ENCODE measurements at places on chromosomes 7 and 10.

DNA sequence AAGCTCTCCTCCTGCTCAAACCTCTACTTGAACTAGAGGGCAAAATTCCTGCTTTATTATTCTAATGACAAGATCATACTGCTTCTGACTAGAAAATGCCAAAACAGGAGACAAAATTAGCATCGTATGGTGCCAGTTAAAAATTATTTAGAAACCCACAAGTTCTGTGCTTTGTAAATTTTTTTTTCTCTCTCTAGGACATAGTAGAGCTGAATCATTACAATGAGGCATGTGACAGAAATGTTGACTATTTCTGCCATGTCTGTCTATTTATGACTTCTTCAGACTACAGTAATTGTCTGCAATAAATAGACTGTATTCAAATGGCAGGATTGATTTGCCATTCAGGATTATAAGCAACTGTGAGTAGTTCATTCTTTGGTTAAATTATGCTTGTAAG, 335.8 kb downstream of the PRPF18 start:
- DNase-seq: no peak
- H3K27ac ChIP-seq: no peak overlapping the region
- H3K36me3 ChIP-seq: no peaks in the 10 kb centered on the region
- H3K4me3 ChIP-seq: no peak overlapping the region
- peaks cover 5% of the 10 kb centered on the region for H3K27me3 ChIP-seq

GRCh38 chr7:106018566-106019469, 55.8 kb downstream of the CDHR3 start:
- H3K36me3 ChIP-seq: no peaks in the 10 kb centered on the region
- peaks cover 43% of the 10 kb centered on the region for H3K4me1 ChIP-seq
- no peak overlapping the region for H3K27ac ChIP-seq
- no peak overlapping the region for H3K4me3 ChIP-seq
- peaks cover 8% of the 10 kb centered on the region for H3K27me3 ChIP-seq

- no peak for DNase-seq
- H3K36me3 ChIP-seq: no peaks in the 10 kb centered on the region
- H3K4me3 ChIP-seq: no peak overlapping the region
- H3K27me3 ChIP-seq: no peaks in the 10 kb centered on the region
Observed at GRCh38 chr7:74514131-74514591, 60.5 kb downstream of the GTF2IRD1 start.

- H3K36me3 ChIP-seq: no peaks in the 10 kb centered on the region
- no peaks in the 10 kb centered on the region for H3K4me1 ChIP-seq
- peaks cover 40% of the 10 kb centered on the region for H3K27me3 ChIP-seq
- H3K4me3 ChIP-seq: no peak overlapping the region
- DNase-seq: no peak
Observed at GRCh38 chr10:118596426-118597124, 1.1 kb upstream of the PRLHR start.

DNA sequence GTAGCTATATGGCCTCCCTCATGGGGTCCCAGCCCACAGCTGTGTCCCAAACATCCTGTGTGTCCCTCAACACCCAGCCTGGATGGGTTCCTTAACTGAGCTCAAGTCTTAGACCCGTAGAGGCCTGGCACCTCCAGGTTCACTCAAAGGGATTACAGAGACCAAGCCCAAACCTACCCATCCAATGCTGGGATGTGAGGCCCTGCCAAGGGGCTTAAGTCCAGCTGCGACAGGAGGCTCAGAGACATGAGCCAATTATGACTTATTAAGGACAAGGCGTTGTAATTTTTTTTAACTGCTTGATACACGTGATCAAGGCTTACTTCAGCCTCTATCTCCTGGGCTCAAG, 105.6 kb upstream of the RET start:
- no peak overlapping the region for H3K27ac ChIP-seq
- peaks cover 4% of the 10 kb centered on the region for H3K27me3 ChIP-seq
- DNase-seq: no peak
- H3K36me3 ChIP-seq: no peaks in the 10 kb centered on the region
- H3K4me1 ChIP-seq: no peaks in the 10 kb centered on the region

DNA sequence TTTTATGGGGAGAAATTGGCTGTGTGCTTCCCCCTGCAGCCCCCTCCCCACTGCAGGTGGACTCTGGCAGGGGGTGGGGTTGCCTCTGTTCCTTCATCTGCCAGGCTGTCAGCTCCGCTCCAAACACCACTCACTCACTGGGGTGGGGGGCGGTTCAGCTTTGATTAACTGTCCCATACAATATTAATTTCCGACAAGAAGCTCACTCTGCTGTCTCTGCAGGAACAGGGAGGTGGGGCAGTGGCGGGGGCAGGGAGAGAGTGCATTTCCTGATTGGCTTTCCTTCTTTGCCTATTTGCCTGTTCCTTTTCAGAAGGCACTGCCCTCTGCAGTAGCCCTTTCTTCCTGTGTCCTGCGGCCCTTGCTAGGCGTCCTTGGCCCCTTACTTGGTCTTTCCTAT, 500.8 kb downstream of the PLXNA4 start:
- no peak for DNase-seq
- H3K36me3 ChIP-seq: no peaks in the 10 kb centered on the region
- H3K27me3 ChIP-seq: peaks cover 8% of the 10 kb centered on the region
